ENCODE measurements at places on chromosomes 3 and 15.

- DNase-seq: no peak
These were observed 84.4 kb downstream of the SEMA5B start for GRCh38 chr3:122942937-122943827.

DNA sequence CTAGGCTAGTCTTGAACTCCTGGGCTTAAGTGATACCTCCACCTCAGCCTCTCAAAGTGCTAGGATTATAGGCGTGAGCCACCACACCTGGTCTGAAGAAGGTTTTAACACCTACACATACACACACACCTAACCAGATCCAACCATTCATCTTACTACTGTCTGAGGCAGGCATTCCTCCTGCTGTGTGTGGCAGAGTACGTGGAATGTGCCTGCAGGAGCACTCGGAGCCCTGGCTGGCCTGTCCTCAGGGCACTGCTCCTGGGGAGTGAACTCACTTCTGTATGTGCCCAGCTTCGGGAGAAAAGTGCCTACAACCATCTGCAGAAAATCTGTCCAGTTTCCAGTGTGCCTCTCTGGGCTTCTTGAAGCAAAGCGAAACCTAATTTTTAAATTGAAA, 58.2 kb upstream of the LIMD1 start:
- DNase-seq: no peak

- no peak for DNase-seq
These were observed 36.1 kb downstream of the SCN5A start for GRCh38 chr3:38613426-38613825.

- DNase-seq: no peak
These were observed 17.6 kb downstream of the ASB14 start for GRCh38 chr3:57274845-57275244.

DNA sequence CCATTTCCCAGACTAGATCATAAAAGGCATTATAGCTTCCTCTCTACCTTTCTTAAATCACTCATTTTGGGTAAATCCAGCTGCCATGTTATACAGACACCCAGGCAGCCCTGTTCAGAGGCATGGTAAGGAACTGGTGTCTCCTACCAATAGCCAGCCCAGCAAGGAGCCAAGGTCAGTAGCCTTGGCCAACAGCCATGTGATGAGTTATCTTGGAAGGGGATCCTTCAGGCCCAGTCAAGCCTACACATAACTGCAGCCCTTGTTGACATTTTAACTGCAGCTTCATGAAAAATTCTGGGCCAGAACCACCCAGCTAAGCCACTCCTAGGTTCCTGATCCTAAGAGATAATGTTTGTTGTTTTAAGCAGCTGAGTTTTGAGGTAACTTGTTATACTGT, 29.0 kb upstream of the ZMAT3 start:
- no peak for DNase-seq

DNA sequence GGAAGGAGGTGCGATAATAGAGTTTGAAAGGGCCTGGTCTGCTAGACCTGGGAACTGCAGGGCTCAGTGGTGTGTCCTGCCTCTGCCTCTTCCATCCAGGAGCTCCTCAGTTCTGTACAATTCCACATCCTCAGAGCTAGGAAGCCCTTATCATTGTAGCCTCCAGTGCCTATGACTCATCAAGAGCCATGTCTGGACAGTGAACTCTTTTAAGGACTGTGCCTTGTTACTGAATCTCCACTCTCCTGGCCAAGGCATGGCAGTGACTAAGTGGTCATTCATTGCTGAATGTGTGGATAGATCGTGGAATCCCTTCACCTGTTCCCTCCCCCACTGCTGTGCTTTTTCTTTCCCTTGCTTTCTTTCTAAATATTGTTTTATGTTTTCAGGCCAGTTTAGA, 2.9 kb downstream of the TIMP4 start:
- no peak for DNase-seq

- no peak for DNase-seq
These were observed 115.2 kb downstream of the NTRK3 start for GRCh38 chr15:88141269-88141889.

GRCh38 chr15:65869954-65870871, 922 bp downstream of the RAB11A start:
- no peak for DNase-seq

DNA sequence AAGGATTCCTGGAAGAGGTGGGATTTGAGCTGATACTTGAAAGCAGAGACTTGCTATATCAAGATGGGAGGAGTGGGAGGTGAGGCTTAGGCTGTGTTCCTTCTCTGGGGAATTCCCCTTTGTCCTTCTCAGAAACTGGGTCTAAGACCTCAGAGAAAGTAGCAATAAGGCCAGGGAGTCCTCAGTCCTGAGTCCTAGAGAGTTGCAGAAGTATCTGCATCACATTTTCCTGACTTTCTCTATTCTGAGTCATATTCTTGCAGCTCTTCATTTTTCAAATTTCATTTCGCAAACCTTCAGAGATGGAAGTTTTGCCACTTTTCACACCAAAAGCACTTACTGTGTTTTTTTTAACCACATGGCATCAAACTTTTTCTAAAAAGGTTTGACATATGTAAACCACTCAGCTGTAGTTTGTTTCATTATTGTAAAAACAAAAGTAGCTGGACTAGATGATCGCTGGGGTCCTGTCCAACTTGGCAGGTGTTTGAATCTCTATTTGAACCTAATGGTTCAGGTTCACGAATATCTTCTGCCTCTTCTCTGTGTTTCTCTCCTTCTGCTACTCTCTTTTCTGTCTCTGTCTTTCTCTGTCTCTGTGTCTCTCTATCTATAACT, 21.3 kb downstream of the COLQ start:
- no peak for DNase-seq

DNA sequence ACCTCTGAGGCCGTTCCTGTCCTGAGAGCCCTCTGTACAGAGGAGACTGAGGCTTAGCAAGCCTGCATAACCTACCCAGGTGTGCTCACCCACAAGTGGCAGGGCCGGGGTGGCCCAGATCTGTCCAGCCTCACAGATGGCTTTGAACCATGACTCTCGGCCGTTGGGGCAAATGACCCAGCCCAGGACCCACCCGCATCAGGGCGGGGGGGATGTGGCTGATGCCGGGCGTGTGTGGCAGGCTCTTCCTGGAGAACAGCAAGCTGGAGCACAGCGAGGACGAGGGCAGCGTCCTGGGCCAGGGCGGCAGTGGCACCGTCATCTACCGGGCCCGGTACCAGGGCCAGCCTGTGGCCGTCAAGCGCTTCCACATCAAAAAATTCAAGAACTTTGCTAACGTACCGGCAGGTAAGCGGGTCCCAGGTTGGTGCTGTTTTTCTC, 133.5 kb downstream of the LRRK1 start:
- DNase-seq: no peak

GRCh38 chr15:39447881-39448280, 133.0 kb upstream of the THBS1 start:
- DNase-seq: no peak

GRCh38 chr15:65032801-65033537, 3.5 kb upstream of the MTFMT start:
- peak; percentile 41 for DNase-seq

GRCh38 chr3:150765949-150766720, 3.2 kb upstream of the SIAH2 start:
- DNase-seq: no peak

DNA sequence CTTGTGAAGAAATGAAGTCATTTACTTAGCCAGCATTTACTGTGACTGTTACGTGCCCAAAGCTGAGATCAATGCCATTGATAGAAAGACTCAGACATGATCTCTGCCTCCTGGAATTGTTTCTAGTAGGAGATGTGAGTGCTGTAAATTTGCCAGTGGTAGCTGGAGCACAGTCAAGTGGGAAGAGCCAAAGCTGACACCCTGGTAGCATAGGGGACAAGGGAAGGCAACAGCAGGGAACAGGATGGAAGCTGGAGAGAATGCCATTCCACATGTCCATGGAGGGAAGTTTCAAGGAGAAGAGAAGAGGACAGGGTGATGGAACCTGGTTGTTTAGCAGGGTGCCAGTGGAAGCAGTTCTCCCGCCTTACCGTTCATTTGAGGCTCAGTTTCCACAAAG, 64.0 kb downstream of the TCAIM start:
- no peak for DNase-seq

DNA sequence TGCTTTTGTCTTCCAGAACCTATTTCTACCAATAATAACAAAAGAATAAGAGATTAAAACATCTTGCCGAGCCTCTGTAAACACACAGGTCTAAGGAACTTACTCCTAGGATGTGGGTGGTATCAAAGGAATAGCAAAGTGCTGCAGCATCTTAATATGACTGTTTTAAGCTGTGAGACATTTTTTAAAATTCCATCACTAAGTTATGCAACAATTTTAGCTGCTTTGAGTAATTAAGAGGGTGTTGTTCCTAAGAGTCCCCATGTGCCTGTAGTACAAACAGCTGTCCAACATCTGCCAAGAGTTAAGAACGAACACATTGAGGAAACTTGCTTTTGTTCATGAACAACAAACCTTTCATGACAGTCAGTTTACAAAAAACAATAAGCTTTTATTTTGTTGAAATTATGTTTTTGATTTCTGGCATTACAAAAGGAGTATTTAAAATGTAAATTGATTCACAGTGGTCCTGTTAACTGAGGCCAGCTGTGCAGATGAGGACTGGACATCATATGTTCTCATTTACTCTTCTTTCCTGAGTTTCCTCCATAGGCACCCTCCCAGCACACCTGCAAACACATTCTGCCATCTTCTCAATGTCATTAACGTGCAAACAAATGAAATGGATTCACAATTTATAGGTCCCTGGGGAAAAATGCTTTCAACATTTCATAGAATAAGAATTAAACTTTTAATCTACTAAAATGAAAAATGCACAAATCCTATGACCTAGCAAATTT, 337.3 kb upstream of the ARHGEF26 start:
- no peak for DNase-seq

DNA sequence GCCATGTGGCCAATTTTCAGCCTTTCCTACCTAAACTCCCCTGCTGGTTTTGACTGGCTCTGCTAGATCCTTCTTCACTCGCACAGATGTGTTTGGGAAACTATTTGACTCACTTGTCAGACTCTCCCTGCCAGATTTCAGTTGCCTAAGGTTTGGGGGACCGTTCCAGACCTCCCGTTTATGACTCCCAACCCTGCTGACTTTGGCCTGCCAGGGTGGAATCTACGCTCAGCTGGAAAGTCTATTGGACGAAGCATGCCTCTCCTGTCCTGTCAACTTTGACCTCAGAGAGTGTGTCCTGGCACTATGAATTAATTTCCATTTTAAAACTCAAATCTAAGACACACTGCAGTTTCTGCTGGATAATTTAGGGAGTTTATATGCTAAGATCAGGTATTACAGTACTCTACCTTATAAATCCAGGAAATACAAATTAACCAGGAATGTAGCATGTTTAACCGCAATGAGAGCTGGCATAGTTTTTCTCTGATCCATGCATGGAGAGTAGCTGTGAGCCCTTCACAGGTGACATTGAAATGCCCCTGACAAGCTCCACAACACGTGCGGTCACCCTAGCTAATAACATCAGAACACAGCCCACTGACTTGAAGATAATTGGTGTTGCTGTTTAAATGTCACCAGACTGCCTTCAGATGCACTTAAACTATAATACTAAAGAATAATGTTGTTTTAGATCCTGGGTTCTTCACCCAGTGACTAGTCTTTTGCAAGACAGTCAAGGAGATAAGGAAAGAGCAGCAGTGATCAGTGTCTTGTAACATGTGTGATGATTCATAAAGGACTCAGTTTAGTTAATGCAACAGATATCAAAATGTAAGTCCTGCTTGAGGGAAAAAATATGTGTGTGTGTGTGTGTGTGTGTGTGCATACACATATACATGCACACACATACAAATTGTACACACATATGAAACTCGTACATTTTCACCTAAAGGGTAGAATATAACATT, 223.0 kb upstream of the MCTP2 start:
- DNase-seq: no peak

- no peak for DNase-seq
These were observed 28.3 kb upstream of the TMEM42 start for GRCh38 chr3:44833394-44833793.

DNA sequence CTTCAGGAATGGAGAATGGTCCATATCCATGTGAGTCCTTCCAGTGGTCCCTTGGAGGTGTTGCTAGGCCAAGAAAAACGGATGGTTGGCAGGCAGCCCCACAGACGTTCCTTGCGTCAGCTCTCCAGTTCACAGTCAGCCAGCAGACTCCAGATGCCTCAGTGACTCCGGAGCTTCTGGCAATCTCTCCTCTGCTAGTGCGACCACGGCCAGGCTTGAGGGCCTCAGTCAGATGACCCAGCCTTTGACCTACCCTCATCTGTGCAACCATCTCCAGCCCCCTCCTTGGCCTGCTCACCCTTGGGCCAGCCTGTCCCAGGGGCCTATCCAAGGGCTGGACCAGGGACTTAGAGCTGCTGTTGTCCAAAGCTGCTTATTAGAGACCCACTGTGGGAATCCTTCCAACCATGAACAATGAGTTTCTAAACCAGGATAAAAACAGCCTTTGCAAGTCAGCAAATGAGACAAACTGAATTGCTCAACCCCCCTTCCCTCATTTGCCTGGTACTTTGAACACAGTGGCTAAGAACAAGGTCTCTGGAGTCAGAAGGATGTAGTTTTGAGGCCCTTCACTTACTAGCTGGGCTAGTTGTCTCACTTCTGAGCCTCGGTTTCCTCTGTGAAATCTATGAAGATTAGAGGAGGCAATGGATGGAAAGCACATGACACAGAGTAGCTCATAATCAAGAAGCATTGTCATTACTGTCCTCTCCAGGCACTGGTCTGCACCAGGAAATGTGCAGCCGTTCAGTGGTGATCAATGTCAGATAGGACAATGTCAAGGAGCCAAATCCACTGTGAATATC, 44.8 kb downstream of the ANP32A start:
- DNase-seq: no peak

GRCh38 chr15:81852411-81853149, 193.2 kb downstream of the MEX3B start:
- no peak for DNase-seq

- DNase-seq: no peak
These were observed 9.3 kb upstream of the BCL2L10 start for GRCh38 chr15:52121896-52122295.

All from bone marrow (tissue), 2 donors.